B cell (primary cell): ENCODE measurements at places on chromosomes 4 and X. TPM values are rescaled to one million over a fixed set of nuclear protein-coding genes. Genes with fewer than 3 reads are reported as not detected.

DNA sequence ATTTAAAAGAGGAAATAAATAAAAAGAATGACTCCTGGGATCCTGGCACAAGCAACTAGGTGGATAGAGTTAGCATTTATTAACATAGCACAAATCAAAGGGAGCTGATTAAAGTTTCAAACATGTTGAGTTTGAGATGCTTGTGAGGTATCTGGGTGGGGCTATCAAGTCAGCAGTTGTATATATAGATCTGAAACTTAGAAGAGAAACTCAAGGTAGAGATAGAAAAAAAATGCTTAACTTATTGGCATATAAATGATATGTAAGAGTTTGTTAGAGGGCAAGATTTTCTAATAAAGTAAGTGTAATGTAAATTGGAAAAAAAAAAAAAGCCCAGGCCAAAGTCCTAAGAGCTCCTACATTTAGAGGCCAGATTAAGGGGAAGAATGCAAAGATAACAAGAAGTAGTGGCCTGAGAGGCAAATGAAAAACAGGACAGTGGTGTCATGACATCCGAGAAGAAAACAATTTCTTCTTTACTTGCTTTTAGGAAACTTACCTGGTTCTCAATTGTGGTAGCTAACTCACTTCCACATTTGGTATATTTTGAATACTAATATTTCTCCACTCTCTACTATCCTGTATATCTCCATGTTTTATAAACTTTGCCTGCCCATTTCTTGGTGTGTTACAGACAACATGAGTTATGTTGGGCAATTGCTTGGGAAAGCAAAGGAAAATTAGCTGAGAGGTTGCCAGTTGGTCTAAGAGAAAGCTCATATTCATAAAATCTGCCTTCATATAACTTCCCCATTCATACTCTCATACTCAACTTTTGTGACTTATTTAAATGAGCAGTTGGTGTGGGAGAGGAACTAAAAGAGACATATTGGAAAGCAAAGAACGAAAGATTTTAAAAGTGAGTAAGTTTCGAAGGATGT, 169.2 kb downstream of the PARM1 start:
- DNase-seq: peak; percentile 59

GRCh38 chr4:118346495-118346894, 6.3 kb downstream of the PRSS12 start:
- no peak for DNase-seq

- no peak for DNase-seq
These were observed 1170.9 kb downstream of the NLGN4X start for GRCh38 chrX:5057786-5058185.

DNA sequence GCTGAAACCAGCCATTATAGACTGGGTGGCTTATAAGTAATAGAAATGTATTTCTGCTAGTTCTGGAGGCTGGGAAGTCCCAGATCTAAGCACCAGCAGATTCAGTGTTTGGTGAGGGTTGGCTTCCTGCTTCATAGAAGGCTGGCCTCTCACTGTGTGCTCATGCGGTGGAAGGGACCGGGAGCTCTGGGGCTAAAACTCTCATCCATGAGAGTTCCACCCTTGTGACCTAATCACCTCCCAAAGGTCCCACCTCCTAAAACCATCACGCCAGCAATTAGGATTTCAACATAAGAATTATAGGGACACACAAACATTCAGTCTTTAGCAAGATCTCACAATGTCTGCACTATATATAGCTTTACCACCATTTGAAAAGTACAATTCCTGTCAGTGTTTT, 215.2 kb downstream of the CBR4 start:
- no peak for DNase-seq

- no peak for DNase-seq
These were observed 338.9 kb upstream of the FAM241A start for GRCh38 chr4:111806331-111806730.

DNA sequence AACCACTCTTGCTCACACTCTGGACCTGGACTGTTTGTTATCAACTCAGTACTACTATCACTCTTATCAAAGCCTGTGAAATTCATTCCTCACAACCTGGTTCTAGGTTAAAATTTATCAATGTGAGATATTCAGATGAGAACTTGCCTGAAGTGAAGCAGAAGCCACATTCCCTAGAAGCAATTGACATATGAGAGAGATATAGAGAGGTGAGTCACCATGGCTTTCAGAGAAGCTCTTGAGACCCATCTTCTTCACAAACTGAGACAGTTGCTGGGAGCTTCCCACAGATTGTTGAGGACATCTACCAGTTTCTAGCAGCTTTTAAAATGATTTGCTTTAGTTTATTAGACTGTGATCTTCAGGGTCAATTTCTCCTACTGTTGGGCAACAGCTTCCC, 316.9 kb upstream of the TET2 start:
- DNase-seq: no peak

GRCh38 chrX:110699109-110699508, 96.5 kb downstream of the CHRDL1 start:
- DNase-seq: no peak

GRCh38 chr4:130689181-130689580, 1593.2 kb downstream of the C4orf33 start:
- no peak for DNase-seq

DNA sequence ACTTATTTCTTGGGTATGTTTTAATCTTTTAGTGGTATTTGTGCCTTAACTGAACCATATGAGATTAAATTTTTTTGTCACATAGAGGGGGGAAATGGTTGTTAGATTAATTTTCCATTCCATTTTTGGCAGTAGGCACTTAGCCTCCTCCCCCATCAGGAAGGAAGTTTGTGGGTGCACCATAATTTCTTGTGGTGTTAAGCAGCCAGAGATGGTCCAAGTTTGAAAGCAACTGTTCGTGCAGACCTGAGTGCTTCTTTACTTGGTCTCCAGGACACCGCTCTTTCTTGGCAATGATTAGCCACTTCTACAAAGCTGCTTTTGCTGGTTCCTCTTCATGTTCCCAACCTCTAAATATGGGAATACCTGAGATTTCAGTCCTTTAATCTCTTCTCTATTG, 92.7 kb upstream of the RPL34 start:
- no peak for DNase-seq

DNA sequence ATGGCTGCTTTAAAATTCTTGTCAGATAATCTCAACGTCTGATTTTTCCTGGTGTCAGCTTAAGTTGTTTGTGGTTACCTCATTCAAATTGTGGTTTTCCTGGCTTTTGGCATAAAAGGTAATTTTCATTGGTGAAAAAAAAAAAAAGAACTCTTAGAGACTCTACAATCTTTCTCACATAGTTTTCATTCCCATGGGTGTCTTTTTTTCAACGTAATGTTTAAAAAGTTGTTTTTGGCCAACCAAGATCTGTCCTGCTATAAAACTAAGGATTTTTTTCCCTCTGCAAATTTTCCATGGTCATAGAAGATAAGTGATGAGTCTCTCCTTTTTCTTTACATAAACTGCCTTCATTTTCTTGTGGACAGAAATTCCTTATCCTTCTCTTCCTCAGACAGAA, 28.9 kb upstream of the RPS6KA6 start:
- no peak for DNase-seq

DNA sequence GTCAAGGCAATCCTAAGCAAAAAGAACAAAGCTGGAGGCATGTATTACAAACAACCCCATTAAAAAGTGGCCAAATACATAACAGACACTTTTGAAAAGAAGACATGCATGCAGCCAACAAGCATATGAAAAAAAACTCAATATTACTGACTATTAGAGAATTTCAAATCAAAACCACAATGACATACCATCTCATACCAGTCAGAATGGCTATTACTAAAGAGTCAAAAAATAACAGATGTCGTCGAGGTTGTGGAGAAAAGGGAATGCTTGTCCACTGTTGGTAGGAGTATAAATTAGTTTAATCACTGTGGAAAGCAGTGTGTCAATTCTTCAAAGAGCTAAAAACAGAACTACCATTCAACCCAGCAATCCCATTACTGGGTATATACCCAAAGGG, 604.6 kb upstream of the GRIA3 start:
- no peak for DNase-seq

- DNase-seq: no peak
These were observed 89.4 kb downstream of the TNIP2 start for GRCh38 chr4:2666722-2667247.

- no peak for DNase-seq
These were observed 559.1 kb downstream of the ZNF674 start for GRCh38 chrX:45986081-45986480.

- DNase-seq: no peak
These were observed 76.6 kb upstream of the INPP4B start for GRCh38 chr4:142922720-142923119.

DNA sequence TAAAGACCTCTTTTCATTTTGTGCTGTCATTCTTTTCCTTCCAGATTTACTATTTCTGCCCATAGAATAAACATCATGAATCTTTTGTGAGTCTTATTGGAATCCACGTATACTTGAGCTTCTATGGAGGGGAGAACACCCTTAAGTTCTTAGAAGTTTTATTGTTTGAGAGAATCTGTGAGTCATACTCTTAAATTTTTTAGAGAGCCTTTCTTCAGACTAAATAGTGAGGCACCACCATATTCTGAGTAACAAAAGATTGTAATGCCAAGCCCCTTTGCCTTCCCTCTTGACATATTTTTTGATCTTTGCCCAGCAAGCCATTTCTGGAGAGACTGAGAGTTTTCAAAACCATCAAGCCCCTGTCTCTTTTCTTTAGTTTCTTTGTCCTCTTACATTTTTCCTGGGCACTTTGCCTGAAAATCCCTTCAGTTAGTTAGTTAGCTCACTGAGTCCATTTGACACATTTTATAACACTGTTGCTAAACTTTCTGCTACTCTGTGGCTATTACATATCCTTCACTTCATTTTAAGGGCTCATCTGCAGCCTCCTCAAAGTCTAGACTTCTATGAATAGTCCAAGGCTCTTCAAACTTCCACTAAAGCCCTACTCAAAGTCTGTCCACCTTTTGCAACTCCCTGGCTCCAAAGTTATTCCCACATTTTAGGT, 65.3 kb upstream of the NDUFC1 start:
- DNase-seq: no peak

DNA sequence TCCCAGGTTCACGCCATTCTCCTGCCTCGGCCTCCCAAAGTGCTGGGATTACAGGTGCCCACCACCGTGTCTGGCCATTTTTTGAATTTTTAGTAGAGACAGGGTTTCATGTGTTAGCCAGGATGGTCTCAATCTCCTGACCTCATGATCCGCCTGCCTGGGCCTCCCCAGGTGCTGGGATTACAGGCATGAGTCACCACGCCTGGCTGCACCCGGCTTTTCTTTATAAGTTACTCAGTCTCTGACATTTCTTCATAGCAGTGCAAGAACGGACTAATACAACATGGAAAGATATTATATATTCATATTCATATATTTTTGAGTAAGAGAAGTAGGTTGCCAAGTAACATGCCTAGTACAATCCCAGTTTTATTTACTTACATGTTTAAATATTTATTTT, 22.9 kb downstream of the SHROOM3 start:
- DNase-seq: no peak

GRCh38 chrX:10121787-10122186, 35.0 kb upstream of the CLCN4 start:
- DNase-seq: peak; percentile 79

GRCh38 chrX:129496625-129497024, 26.7 kb downstream of the SMARCA1 start:
- no peak for DNase-seq

GRCh38 chrX:55783723-55784122, 66.2 kb downstream of the RRAGB start:
- DNase-seq: no peak

- no peak for DNase-seq
These were observed 104.7 kb upstream of the TLR2 start for GRCh38 chr4:153579410-153579809.

GRCh38 chr4:48642421-48643374, 137.4 kb downstream of the FRYL start:
- DNase-seq: no peak

DNA sequence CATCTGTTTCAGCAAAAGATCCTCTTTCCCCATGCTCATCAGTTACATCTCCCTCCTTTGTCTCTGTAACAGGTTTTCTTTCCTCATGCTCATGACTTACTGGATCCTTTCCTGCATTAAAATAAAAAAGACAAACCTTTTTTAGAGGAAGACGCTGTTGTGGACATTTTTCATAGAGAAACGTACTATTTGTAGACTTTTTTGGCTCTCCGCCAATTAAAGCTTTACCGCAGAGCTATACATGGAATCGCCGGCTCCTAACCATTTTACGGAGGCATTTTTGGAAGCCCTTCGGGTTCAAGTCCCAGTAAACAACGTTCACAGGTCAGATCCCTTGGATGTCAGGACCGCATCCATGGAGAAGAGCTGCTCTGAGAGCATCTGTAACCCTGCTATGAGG, 1.3 kb downstream of the FAM9C start:
- no peak for DNase-seq

GRCh38 chr4:138845054-138845453, 170.5 kb upstream of the NOCT start:
- no peak for DNase-seq

GRCh38 chr4:139171876-139172691, 4.9 kb downstream of the ELF2 start:
- no peak for DNase-seq

GRCh38 chr4:8107146-8107657, 51.4 kb downstream of the ABLIM2 start:
- DNase-seq: no peak

GRCh38 chr4:14602206-14602605, 400.1 kb upstream of the CPEB2 start:
- DNase-seq: no peak

- DNase-seq: no peak
These were observed 48.5 kb upstream of the STIM2 start for GRCh38 chr4:26812049-26812714.

DNA sequence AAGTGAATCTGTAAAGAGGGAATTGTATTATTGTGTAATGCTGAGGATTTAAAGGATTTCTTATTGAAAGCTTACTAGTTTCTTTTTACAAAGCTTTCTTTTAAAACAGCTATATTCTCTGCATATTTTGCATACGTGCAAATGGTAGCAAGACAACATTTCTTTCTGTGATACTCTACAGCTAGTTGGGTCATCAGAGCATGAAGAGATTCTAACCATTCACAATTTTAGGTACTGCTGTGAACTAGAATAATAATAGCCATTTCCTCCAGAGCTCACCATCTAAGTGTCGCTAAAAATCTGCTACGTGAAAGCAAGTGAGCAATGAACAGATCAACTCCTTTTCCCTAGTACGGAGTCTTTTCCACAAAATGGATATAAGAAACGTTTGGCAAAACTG, 37.3 kb downstream of the ARHGAP6 start:
- DNase-seq: no peak

Gene GAGE2A
- polyA plus RNA-seq: not detected in 2 replicates

Gene CT45A8
- polyA plus RNA-seq: not detected in 2 replicates

Gene TNMD
- polyA plus RNA-seq: not detected in 2 replicates

Gene SSX4
- polyA plus RNA-seq: not detected in 2 replicates

Gene RNF212
- polyA plus RNA-seq: 2.1 TPM in 2 replicates

Gene USP17L20
- not detected in 2 replicates for polyA plus RNA-seq

Gene TCEAL6
- polyA plus RNA-seq: not detected in 2 replicates

Gene PLA2G12A
- polyA plus RNA-seq: 4.9 and 5.6 TPM in 2 replicates

Gene DDIT4L
- polyA plus RNA-seq: 0.13 TPM in 1 of 2 replicates, not detected in the other

Gene PDGFRA
- polyA plus RNA-seq: not detected in 2 replicates

Gene CLDN22
- polyA plus RNA-seq: not detected in 2 replicates

Gene FGFBP1
- not detected in 2 replicates for polyA plus RNA-seq

Gene LONRF3
- polyA plus RNA-seq: 0.07 and 0.13 TPM in 2 replicates
